ENCODE measurements at places on chromosomes 16 and 17. TPM values are rescaled to one million over a fixed set of nuclear protein-coding genes. Genes with fewer than 3 reads are reported as not detected.

GRCh38 chr17:75031972-75032719, 14.6 kb downstream of the ATP5PD start:
- DNase-seq, result no peak

DNA sequence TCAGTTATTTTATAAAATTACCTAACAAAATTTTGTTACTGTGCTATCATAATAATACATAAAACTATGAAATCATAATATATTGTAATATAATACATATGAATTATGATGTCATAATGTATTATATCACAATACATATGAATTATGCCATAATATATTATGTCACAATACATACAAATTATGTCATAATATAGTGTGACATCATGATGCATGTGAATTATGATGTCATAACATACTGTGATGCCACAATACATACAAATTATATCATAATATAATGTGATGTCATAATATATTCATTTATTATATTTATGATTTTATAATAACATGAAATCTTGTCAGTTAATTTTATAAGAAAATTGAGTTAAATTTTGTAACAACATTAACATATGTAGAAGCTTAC, 2021.6 kb downstream of the TP53TG3F start:
- DNase-seq, result no peak

- no peak for DNase-seq
These were observed 2.1 kb upstream of the CAMKK1 start for GRCh38 chr17:3894911-3895343.

Gene HS3ST6
- total RNA-seq, result 0.44 TPM

Gene PRSS33
- not detected for total RNA-seq

Gene PRR29
- total RNA-seq, result 5.3 TPM
